ENCODE measurements at places on chromosomes 4 and X.

DNA sequence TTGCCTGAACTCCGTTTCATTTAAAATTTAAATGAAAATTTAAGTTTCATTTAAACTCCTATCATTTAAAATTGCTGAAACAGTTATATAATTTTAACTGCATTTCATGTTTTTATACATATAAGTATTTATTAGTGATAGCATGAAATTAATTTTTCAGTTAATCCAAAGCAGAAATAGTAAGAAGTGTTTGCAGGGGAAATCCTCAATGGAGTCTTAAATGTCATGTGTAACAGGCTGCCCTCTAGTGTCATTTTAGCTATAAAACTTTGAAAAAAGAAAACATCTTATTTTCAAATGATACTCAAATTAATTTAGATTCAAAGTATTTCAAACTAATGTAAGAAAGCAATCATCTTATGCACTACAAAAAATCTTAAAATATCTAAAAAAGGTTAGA lies 27.2 kb downstream of the TAPT1 start:
- no peak for DNase-seq

DNA sequence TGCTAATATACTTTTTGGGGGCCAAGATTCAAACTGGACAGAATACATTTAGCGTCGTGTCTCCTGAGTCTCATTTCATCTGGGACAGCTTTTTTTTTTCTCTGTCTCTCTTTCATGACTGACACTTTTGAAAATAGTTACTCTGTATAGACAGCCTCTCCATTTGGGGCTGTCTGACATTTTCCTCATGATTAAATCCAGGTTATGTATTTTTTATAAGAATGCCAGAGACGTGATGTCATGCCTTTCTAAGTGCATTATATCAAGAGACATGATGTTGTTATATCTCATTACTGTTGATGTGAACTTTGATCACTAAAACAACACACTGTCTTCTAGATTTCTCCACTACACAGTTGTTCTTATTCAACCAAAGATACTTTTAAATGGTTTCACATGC lies 199.0 kb downstream of the BANK1 start:
- no peak for DNase-seq

DNA sequence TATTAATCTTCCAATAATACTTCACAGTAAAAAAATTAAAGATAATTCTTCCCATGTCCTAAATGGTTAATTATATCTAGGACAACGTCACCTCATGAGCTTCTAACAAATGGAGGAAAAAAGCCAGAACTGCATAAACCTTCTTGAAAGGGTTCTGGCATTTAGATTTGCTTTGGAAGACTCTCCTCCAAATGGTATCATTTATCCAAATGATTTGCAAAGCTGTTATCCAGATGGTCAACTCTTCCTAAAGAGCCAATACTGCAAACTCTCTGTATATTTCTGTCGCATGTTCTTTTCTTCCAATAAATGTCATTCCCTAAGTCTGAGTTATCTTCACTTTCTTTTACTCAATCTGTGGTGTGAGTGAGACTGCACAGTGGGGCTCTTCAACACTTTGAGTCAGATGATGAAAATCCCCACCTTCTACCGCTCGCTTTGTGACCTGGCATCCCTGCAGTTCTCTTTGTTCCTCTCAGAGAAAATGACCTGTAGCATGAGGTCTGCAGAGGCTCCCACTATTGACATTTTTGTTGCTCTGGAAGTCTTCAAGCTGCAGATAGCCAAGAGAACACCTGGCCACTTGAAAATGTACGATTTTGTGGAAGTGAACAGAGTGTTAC lies 52.9 kb downstream of the TMEM150C start:
- DNase-seq, result no peak

DNA sequence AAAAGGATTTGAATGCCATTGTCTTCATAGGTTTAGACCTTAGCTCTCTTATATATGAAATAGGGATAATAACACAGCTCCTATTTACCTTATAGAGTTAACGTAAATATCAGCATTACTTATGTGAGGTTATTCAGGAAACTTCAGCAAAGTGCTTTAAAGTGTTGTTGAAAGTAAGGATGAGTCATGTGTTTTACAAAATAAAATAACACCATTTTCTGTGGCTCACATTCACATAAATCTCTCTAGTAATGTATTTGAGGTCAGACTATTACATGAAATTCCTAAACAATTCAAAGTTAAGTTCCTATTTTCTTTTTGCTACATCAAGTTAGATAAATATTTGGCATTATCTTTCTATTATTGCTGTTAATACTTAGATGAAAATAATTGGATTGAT lies 2.9 kb downstream of the GNRHR start:
- DNase-seq, result no peak

DNA sequence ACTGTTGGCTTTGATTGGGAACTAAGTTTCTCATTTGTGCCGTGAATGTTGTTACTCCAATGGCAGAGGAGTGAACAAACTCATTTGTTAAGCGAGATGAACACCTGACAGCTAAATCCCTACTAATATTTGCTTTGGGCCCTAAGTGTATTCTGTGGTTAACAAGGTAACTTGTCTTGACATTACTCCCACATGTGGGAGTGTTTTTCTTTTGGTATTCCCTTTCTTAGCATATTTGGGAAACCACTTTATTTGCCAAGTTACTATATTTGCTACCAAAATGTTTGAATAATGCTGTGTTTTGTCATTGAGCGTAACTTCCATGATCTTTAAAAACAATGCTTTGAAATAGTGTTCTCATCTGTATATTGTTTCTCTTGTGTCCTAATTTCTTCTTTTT lies 82.5 kb downstream of the ARHGAP10 start:
- DNase-seq, result no peak

- no peak for DNase-seq
These were observed 307.7 kb upstream of the ARSJ start for GRCh38 chr4:114287079-114287696.

GRCh38 chrX:7714351-7714750 lies 128.6 kb upstream of the VCX start:
- DNase-seq, result no peak

DNA sequence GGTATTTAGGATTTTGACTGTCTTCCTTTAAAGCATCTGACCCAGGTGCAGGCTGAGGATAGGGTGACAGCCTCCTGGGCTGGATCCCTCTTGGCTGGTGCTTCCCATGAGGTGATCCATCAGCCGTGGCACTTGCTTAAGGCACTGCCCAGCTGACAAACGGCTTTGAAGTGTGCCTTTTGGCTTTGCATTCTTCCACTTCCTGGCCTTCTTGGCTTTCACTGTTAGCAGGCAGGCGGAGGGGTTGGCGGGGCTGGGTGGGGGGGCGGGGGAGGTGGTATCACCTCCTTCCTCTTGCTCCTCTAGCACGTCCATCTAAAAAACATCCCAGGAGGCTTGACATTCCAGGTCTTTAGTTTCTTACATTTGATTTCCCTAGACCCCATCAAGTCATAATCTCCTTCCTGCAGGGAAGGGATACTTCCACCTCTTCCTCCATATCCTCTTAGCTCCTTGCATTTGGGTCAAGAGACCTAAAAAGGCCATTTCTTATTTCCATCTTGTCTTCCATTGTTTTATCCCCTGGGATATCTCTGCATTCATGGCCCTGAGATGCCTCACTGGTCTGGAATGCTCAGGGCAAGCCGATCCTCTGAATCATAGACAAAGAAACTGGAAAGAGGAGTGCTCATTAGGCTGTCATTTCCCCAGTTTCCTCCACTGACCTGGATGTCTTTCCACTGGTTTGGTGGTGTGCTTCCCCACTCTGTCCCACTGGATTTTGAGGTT lies 11.3 kb upstream of the APLN start:
- DNase-seq, result no peak

DNA sequence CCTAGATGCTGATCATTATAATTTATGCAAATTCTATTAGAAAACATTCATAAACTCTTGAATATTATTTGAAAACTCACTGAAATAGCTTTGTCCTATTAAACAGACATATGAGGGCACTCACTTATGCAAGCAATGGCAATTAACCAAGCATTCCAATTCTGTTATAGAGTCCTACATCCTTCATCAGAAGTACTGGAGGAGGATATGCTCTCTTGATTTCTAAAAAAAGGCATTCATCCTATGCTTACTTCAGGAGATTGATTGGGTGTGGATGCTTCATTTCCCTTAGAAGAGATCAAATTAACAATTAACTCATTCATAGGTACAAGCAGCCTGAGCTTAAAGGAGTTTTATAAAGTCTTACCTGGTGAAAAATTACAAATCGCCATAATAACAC lies 1317.2 kb downstream of the PCDH7 start:
- no peak for DNase-seq

- DNase-seq, result no peak
These were observed 284.4 kb downstream of the AFF2 start for GRCh38 chrX:148784856-148785255.

DNA sequence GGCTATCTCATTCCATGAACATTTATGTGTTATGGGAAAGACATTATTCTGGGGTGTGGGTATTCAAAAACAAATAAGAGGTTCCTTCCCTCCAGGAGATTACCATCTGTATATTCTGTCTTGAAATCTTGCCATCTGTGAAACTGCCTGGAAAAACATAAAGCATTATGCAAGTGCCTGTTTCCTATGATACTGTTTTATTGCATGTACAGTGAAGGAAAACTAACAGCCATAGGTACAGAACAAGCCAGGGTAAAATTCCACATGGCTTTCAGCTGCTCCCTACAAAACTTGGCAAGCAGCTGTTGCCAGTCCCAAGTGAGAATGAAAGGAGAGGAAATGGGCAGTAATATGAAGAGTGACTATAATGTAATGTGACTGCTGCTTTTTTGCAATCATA lies 136.0 kb downstream of the GUCY2F start:
- DNase-seq, result no peak

- no peak for DNase-seq
These were observed 170.4 kb upstream of the BCOR start for GRCh38 chrX:40268188-40268520.

- peak; percentile 65 for DNase-seq
These were observed 58.6 kb upstream of the ZC4H2 start for GRCh38 chrX:65034668-65035445.

GRCh38 chr4:105714932-105715331 lies 6.3 kb downstream of the GSTCD start:
- DNase-seq, result no peak

- DNase-seq, result no peak
These were observed 21.3 kb upstream of the FTHL17 start for GRCh38 chrX:31092970-31093638.

- DNase-seq, result no peak
These were observed 27.8 kb upstream of the GRPEL1 start for GRCh38 chr4:7095611-7096155.

DNA sequence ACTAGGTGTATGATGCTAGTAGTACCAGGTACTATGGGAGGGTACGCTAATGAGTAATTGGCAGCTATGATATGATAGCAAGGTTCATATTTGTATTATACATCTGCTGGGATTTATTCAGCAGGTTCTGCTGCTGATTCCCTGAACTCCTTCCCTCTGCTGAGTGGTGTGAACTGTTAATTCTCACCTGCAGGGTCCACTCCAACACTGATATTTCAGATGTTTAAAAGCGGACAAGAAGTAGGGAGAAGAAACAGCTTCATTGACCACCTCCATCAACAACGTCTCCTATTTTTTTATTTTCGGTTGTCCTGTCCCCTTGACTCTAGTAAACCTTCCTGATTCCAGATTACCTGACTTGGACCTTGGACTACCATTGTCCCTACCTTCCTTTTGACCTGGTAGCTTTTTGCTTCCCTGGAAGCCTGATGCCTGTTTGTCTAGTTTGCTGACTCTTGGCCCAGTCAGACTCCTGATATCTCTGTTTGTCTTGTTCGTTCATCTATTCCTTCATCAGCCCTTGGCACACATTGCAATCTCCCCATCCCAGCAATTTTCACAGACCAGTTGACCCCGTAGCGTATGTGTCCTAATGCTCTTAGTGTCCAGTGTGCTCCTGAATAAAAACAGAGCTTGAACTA lies 34.0 kb upstream of the RNF128 start:
- no peak for DNase-seq

DNA sequence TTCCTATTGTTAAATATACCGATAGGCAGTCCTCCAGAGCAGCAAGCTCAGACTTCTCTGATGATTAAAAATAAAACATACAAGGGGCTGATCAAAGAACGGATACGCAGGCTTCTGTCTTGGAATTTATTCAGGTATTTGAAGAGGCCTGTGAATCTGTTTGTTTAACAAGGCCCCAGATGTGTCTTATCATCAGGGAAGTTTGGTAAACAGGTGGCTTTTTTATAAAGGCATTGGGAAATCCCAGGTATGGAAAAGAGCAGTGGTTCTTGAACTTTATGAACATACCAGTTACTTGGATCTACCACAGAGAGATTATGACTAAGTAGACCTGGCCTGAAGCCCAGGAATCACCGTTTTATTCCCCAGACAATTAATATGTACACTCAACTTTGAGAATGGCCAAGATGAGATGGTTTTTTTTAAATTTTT lies 47.9 kb downstream of the SOWAHB start:
- DNase-seq, result no peak

DNA sequence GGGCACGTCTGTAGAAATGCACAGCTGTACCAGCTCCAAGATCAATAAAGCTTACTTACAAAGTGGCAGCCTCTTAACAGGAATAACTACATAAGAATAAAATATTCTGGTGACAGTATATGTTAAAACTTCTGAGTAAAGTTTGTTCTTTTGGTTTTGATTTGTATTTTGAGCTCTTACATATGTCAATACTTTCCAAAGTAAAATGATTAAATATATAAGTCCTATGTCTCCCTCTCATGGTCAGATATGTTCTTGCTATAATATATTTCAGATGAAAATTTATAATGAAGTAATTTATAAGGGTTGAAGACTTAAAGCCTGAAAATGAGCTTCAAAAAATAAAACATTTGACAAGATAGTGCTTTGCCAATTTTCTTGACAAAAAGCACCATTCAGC lies 254.4 kb downstream of the NPFFR2 start:
- DNase-seq, result no peak

DNA sequence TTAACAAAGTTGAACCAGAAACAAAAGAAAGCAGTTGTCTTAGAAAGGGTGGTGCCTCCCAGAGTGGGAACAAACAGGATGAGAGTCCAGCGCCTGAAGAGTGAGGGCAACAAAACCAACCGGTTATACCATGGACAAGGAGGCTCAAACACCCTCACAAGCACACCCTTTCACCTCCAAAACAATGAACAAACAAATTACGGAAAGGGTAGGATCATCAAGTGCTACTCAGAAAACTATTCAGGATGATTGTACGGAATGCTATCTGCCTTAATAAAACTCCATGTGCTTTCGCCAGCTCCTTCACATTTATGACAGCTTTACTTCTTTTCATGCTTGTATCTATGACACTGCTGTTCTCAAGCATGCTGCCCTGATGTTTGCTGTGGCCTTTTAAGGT lies 26.8 kb downstream of the SLC39A8 start:
- no peak for DNase-seq
